Hair follicular keratinocyte (primary cell): ENCODE measurements at places on chromosomes 12 and 14. TPM values are rescaled to one million over a fixed set of nuclear protein-coding genes. Genes with fewer than 3 reads are reported as not detected.

The CLEC4D gene
- not detected in 2 replicates for total RNA-seq

The CACNA1C gene
- total RNA-seq = 0.15 TPM in 1 of 2 replicates, not detected in the other

The SIX4 gene
- total RNA-seq = 9.5 and 12.3 TPM in 2 replicates

The SLC15A4 gene
- 50.7 and 54.4 TPM in 2 replicates for total RNA-seq

The NXPH4 gene
- total RNA-seq = 2.1 and 24.9 TPM in 2 replicates

The IL25 gene
- total RNA-seq = not detected in 2 replicates

The GDF3 gene
- total RNA-seq = not detected in 2 replicates

The CAPS2 gene
- total RNA-seq = 1.6 and 2.8 TPM in 2 replicates

The ARHGAP9 gene
- not detected in 2 replicates for total RNA-seq

The C1QL4 gene
- total RNA-seq = 0.38 TPM in 1 of 2 replicates, not detected in the other

The IFT43 gene
- total RNA-seq = 37.9 and 49.4 TPM in 2 replicates

The DYRK4 gene
- total RNA-seq = 82.9 and 90.1 TPM in 2 replicates

The KRT82 gene
- total RNA-seq = not detected in 2 replicates

The KRT78 gene
- total RNA-seq = 0.04 and 0.16 TPM in 2 replicates
